Kasumi-1 (cell line): ENCODE measurements at places on chromosomes 1 and 21.

GRCh38 chr1:156413391-156414246 is 44.6 kb downstream of the RHBG start:
- DNase-seq: no peak

GRCh38 chr1:89360716-89361115 is 3.1 kb upstream of the GBP6 start:
- no peak for DNase-seq

DNA sequence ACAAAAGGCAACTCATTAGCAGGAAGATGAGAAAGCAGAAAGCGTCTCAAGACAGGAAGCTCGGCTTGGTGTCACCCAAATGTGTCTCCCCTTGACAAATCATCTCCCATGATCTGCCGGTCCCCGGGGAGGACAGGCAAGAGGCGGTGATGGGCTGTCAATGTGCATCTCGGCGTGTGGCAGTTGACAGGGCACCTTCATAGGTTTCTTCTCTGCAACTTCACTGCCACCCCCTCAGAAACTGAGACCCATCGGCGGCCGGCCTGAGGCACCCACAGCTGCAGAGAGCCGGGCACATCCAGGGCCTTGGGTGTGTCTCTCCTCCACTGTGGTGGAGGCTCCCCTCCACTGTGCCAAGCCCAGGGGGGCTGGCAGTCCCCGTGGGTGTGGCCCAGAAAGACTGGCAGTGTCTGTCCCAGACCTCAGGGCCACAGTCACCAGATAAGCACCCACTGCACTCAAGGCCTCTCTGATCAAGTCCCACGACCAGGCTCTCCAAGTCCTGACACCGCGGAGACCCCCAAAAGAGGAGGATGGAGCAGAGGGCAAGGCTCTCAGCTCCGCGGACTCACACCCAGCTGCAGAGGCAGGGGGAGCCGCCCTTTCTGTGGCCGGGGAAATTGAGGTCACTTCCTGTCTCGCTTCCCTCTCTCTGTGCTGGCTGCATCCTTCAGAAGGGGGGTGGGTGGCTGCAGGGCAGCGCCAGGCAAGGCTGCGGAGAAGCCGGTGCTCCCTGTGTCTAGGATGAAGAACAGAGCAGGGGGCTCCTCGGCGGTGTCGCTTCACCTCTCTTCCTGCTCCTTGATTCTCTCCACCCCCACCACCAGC is 39.6 kb upstream of the LBR start:
- peak; percentile 74 for DNase-seq

GRCh38 chr1:88973520-88974137 is 18.8 kb downstream of the KYAT3 start:
- peak; percentile 56 for DNase-seq
